ENCODE measurements at places on chromosomes 12 and 14.

DNA sequence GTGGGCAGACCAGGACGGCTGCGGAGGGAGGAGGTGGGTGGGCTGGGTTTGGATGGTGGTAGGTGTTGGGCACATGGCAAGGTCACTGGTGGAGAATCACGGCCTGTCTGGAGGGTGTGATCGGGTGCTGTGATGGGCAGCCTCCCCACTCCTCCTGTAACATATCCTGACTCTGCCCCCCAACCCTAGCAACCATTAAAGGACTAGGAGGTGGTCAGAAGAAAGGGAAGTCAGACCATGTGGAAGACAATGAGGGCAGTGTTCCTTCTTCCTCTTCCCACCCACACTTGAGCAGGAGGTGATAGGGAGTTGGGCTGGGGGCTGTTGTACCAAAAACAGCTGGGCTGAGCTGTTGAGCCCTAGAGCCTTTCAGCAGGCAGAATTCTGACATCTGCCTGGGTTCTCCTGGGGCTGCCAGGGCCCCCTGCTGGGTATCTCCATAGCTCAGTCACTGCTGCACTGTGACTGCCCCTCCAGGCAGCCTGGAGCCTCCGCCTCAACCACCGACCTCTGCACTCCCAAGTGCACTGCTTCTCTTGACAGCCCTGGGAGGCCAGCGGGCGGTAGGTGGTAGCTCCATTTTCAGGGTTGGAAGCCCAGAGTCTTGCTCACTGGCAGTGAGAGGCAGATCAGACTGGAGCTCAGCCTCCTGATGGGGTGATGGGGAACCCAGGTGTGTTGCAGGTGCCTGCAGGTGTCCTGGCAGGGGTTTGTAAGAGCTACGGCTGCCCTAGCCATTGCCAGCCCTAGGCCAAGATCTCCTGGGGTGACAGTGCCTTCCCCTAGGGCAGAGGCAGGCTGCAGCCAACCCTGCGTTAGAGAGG is 15.4 kb downstream of the VASH1 start:
- no peak for DNase-seq

DNA sequence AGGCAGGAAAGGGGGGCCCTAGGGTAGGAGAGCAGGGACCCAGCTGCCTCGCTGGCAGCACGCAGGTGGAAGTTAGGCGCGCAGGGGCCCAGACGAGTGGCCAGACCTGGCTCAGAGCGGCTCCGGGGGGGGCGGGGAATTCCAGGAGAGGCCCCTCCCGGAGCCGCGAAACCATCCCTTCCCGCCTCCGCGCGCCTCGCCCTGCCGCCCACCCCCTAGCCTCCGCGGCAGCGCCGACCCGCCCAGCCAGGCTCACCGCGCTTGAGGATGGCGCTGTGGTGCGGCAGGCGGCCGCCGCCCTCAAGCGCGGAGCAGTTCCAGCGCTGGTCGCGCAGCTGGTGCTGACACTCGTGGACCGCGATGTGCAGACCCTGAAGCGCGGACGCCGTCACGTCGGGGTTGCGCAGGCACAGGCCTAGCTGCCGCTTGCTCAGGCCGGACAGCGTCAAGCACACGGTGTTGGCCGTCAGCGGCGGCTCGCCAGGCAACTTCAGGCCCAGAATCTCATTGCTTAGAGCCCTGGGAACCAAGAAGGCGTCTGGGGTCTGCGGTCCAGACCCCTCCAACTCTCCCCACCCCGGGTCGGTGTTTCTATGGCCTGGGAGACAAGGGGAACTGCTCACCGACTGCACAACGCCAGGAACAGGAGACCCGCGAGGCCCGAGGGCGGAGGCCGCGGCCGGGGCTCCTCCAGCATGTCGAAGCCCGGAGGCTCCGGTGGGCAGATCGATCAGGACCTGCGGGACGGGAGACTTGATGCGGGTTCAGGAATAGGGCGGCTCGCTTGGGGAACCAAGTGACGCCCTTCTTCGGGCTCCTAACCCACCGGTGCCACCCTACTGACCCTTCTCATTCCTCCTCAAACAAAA is 1.5 kb downstream of the WNT10B start:
- no peak for DNase-seq

- no peak for DNase-seq
Observed at GRCh38 chr12:97425802-97426491, 36.7 kb upstream of the RMST start.

GRCh38 chr12:39173726-39174125 is 268.3 kb upstream of the CPNE8 start:
- DNase-seq: no peak

GRCh38 chr12:104347374-104348075 is 44.0 kb downstream of the EID3 start:
- DNase-seq: no peak

GRCh38 chr14:88660056-88660455 is 97.2 kb downstream of the ZC3H14 start:
- DNase-seq: no peak

DNA sequence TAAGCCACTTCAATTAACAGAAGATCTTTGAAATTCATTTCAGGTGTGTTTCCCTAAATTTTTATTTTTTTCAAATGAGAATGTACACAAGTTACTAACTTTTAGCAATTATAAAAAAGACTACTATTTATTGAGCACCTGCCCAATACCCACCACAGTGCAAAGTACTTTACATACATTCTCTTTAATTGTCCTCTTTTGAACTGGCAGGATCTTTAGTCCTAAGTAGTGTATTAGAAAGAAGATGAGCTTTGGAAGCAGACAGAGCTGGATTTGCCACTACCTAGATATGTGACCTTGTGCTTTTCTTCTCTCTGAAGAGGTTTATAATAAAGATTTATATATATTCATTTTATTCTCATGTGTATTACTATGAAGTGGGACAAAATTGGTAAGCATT is 63.7 kb downstream of the TMEM117 start:
- DNase-seq: no peak

DNA sequence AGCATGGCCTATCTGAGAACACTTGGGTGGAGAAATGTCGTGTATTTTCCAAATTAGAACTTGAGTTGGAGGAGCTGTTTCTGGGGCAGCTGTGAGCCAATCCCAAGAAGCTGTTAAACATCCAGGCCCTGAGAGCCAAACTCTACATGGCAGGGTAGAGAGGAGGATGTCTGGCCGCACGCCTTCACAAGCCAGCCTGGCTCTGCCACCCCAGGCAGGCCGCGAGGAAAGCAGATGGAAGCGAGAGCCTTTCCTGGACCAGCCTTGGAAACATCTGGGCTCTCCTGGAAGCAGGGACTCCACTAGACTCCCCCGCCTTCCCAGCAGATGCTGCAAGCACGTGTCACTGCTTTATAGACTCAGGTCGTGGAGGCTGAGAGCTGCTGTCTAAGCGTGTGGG is 312.8 kb upstream of the FKBP4 start:
- DNase-seq: no peak

- DNase-seq: peak; percentile 7
Observed at GRCh38 chr12:41190338-41190737, 2.2 kb downstream of the PDZRN4 start.

DNA sequence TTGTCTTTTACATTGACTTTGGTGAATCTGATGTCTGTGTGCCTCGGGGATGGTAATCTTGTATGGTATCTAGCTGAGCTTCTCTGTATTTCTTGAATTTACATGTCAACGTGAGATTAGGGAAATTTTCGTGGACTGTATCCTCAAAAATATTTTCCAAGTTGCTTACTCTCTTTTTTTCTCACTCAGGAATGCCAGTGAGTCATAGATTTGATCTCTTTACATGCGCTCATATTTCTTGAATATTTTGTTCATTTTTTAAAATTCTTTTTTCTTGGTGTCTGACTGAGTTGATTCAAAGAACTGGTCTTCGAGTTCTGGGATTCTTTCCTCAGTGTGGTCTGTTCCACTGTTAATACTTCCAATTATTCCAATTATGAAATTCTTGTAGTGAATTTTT is 207.7 kb downstream of the RAD51B start:
- no peak for DNase-seq

DNA sequence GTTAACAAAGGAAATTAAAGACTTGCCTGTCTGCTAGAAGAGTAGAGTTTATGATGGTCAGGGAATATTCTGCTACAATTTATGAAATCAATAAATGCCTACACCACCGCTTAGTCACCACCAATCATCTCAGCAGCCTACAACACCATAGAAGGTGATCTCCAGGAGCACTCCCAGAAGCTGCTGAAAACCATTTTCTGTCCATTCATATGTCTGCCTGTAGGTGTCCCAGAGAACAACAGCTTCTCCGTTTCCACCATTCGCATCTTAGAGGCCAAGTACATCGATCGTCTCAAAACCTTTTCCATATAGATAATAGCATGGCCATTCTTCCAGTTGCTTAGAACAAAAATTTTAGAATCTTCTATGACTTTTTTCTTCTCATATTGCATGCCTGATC is 303.4 kb downstream of the KCNC2 start:
- no peak for DNase-seq
